ENCODE measurements at places on chromosomes 4 and X.

DNA sequence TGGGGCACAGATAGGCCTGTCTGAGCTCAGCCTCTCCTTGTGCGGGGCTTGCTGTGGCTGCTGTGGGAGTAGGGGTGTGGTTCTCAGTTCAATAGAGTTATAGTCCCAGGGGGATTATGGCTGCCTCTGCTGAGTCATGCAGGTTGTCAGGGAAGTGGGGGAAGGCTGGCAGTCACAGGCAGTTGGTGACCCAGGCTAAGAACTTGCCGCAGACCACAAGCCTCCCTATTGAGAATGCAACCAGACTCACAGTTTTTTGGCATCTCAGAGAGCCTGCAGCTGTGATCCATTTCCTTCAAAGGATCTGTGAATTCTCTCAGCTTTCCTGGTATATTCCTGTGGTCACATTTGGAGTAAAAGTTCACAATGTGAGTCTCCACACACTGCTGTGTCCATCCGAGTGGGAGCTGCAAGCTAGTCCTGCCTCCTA, 364.9 kb downstream of the ZNF674 start:
- H3K27me3 ChIP-seq = no peaks in the 10 kb centered on the region
- H3K4me1 ChIP-seq = no peaks in the 10 kb centered on the region
- DNase-seq = no peak
- no peak overlapping the region for H3K27ac ChIP-seq
- H3K4me3 ChIP-seq = no peak overlapping the region
- no peaks in the 10 kb centered on the region for H3K36me3 ChIP-seq

DNA sequence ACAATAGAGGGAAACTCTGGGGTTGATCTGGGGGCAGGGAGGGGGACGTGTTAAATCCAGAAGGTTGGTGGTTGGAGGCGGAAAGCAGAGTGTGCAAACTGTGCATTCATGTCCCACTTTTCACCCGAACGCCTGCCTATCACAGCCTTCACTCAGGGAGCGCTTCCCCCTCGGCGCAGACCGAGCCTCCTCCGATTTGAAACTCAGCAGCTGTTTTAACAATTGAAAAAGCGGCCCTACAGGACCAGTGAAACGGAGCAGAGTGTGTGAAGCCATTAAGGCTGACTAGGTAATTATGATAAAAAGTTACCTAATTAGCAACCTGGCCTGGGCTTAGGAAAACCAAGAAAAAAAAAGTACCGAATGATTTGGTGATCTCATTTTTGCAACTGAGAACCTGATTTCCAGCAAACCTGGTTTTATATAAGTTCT, 685 bp upstream of the NDNF start:
- no peaks in the 10 kb centered on the region for H3K36me3 ChIP-seq
- H3K4me3 ChIP-seq = no peak overlapping the region
- DNase-seq = no peak
- H3K27me3 ChIP-seq = peaks cover 59% of the 10 kb centered on the region
- H3K4me1 ChIP-seq = peaks cover 24% of the 10 kb centered on the region

DNA sequence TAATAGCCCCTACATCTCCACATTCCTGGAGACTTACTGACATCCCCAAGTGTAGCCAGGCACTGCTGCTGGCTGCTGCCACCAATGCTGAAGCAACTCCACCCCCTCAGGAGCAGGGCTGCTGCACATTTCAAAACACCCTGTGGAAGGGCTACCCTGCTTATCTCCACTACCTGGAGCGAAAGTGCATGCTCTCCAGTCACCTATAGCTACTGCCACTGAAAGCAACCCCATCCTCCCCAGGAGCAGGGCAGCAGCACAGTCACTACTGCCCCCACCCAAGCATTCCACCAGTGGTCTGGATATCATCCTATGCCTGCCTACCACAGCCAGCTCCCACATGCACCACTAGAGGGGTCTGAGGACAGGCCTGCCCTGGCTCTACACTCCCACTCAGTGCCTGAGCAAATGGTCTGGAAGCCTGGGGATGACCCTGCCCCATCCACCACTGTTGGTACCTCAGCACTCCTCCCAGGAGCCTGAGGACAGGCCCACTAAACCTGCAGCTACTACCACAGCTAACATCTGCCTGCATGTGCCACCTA, 55.3 kb downstream of the MANBA start:
- H3K36me3 ChIP-seq = peaks cover 63% of the 10 kb centered on the region
- H3K27me3 ChIP-seq = no peaks in the 10 kb centered on the region
- H3K27ac ChIP-seq = no peak overlapping the region
- no peak for DNase-seq

DNA sequence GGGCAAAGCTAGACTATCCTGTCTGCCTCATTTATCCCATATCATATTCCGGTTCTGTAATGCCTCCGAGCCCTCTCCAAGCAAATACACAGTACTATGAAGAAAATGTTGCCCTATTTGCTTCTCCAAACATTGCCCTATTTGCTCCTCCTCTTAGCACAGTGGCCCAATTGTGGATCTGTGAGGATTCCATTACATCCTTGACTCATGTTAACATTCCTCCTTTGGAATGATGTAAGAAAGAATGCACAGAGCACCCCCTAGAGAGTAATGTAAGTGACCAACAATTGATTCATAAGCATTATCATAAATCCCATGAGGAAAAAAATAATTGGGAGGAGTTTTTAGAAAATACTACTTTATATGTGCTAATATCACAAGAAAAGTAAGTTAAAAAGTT, 11.3 kb upstream of the BTC start:
- no peak for DNase-seq
- no peak overlapping the region for H3K27ac ChIP-seq
- peaks cover 20% of the 10 kb centered on the region for H3K27me3 ChIP-seq
- no peak overlapping the region for H3K4me3 ChIP-seq
- no peaks in the 10 kb centered on the region for H3K36me3 ChIP-seq
- no peaks in the 10 kb centered on the region for H3K4me1 ChIP-seq

- no peaks in the 10 kb centered on the region for H3K36me3 ChIP-seq
- H3K4me3 ChIP-seq = no peak overlapping the region
- H3K27ac ChIP-seq = no peak overlapping the region
- no peak for DNase-seq
- no peaks in the 10 kb centered on the region for H3K4me1 ChIP-seq
These were observed 73.2 kb upstream of the ANXA10 start for GRCh38 chr4:168019019-168019651.

- H3K36me3 ChIP-seq = no peaks in the 10 kb centered on the region
- peak overlapping the region; percentile 82 for H3K27ac ChIP-seq
- H3K27me3 ChIP-seq = no peaks in the 10 kb centered on the region
- DNase-seq = peak; percentile 16
- peak overlapping the region; percentile 54 for H3K4me3 ChIP-seq
- H3K4me1 ChIP-seq = peaks cover 40% of the 10 kb centered on the region
These were observed 53.9 kb upstream of the RPS6KA3 start for GRCh38 chrX:20320461-20321159.

DNA sequence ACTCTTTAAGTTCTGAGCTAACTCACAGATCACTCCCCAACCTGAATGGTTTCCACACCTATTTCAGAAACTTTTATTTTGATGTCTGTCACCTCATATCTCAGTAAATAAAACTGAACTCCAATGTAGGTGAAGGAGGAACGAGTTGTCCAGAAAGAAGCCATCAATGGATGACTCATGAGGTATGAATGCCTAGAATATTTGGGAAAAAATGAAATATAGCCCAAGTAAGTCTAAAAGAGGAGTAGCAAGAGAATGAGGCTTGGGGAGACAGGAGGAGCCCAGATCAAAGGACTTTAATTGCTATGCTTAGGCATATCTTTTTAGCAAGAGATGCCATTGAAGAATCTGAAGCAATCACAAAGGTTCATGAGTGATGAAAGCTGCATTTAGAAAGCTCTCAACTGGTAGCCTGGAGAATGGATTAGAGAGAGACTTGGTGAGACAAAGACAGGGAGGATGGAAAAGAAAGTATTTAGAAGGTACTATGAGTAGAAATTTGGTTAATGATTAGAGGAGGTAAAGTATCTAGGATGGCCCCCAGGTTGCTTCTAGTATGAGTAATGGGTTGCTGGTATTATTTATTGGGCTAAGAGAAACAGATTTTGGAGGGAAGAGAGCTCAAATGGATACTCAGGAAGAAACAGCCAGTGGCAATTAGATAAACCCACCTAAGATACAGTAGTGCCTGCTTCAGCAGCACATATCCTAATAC, 39.4 kb downstream of the NOCT start:
- H3K36me3 ChIP-seq = peaks cover 61% of the 10 kb centered on the region
- H3K27ac ChIP-seq = peak overlapping the region; percentile 5
- peaks cover 4% of the 10 kb centered on the region for H3K4me1 ChIP-seq
- DNase-seq = no peak

DNA sequence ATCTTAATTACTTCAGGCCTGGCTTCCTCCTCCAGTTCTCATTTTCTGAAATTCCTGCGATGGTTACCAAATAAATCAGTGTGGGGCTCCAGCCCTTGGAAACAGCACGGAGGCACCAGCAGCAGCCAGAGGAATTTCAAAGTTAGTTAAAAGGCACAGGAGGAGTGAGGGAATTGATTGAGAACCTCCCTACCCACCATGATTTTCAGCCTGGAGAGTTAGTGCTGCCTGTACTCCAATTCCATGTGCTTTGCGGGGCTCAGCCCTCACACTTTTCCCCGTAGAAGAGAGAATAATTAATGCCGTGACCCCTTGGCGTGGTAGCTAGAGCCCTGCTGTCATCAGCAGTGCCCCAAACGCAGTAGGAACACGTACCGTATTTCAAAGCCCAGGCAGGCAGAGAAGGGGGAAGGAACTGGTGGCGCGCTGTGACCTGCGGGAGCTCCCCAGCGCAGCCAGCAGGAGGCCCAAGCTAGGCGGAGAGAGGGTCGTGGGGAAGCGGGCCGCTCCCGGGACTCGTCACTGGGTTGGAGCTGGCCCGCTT, 84.0 kb upstream of the IGFBP7 start:
- no peak overlapping the region for H3K27ac ChIP-seq
- H3K4me1 ChIP-seq = no peaks in the 10 kb centered on the region
- peaks cover 13% of the 10 kb centered on the region for H3K27me3 ChIP-seq
- no peaks in the 10 kb centered on the region for H3K36me3 ChIP-seq
- H3K4me3 ChIP-seq = no peak overlapping the region

DNA sequence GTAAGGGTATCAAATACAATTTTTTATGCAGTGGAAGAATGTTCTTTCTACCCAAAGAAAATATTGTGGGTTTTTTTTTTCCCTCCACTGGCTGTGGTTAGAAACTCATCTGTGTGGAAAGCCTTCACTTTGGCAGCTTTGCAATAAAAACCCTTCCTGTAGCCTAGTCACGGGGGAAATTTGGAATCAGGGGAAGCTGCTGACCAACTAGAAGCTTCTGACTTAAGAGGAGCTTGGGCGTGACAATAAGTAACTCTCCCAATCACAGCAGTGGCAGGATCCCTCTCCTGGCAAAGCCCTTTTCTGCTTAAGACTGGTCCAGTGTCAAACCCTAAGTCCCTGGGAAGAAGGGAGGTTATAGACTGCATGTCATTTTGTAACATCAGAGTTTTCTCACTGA, 87.9 kb downstream of the LRRC66 start:
- H3K27ac ChIP-seq = no peak overlapping the region
- no peaks in the 10 kb centered on the region for H3K4me1 ChIP-seq
- no peak for DNase-seq
- H3K27me3 ChIP-seq = no peaks in the 10 kb centered on the region
- H3K36me3 ChIP-seq = no peaks in the 10 kb centered on the region

- H3K27ac ChIP-seq = no peak overlapping the region
- H3K36me3 ChIP-seq = no peaks in the 10 kb centered on the region
- H3K4me1 ChIP-seq = no peaks in the 10 kb centered on the region
- no peaks in the 10 kb centered on the region for H3K27me3 ChIP-seq
These were observed 45.8 kb downstream of the TACR3 start for GRCh38 chr4:103673983-103674382.

DNA sequence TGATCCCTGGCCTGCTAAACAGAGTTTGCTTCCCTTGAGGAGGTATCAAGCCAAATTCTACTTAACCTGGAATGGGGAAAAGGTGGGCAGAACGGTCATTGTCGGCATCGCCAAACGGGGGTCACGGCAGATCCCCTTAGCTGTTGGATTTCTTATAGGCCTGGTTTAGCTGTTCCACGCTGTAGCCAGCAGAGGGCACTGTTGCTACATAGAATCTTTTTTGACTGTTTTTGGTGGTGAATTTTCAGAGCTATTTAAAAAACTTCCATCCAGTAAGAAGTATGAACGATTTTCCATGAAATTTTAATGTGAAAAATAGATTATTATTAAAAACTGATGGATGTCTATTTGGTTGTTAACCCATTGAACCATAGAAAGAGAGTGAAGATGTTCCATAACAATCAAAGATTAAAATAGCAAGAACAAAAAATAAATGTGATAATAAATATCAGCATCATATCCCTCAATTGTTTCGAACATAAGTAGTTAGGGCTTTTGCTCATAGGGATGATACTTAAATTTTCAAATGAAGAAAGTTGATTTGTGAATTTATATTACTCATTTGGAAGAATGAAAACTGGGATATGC, 56.6 kb downstream of the LINC00632 start:
- no peaks in the 10 kb centered on the region for H3K36me3 ChIP-seq
- H3K4me3 ChIP-seq = no peak overlapping the region
- no peak for DNase-seq
- H3K27me3 ChIP-seq = peaks cover 7% of the 10 kb centered on the region
- peaks cover 3% of the 10 kb centered on the region for H3K4me1 ChIP-seq

DNA sequence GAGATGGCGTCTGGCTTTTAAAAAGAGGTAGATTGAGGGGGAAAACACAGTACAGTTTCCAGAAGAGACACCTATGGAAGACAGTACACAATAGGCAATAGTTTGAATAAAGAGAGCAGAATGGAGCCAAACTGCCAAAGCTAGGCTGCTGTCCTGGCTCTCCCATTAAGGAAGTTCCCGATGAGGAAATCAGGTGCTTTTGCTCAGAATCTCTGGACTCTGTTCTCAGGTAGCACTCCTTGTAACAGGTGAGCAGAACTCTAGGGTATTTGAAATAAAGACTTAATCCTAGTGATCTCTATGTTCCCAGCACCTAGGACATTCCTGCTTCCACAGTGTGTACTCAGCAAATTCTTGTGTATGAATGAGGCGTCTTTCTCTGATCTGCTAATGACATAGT, 1.6 kb downstream of the EGF start:
- H3K4me1 ChIP-seq = no peaks in the 10 kb centered on the region
- H3K36me3 ChIP-seq = no peaks in the 10 kb centered on the region
- peaks cover 13% of the 10 kb centered on the region for H3K27me3 ChIP-seq
- H3K4me3 ChIP-seq = no peak overlapping the region
- no peak for DNase-seq
- no peak overlapping the region for H3K27ac ChIP-seq

DNA sequence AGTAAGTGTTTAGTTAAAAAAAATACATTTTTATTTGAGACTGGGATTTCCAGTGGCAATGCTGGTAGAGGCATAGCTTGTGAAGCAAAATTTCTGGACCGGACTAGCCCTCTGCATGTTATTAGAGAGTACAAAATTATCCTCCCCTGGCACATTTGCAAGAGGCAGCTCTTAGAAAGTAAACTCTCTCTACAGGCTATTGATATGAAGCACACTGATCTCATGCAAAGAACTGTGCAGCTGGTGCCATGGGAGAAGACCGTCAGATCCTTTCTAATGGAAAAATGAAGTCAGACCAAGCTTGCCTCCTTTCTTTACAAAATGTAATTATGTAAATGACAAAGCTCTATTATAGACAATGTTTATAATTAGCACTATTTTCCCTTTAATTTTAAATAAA, 2717.2 kb downstream of the PCDH7 start:
- H3K27me3 ChIP-seq = no peaks in the 10 kb centered on the region
- no peak overlapping the region for H3K27ac ChIP-seq
- H3K4me1 ChIP-seq = no peaks in the 10 kb centered on the region
- H3K36me3 ChIP-seq = no peaks in the 10 kb centered on the region

GRCh38 chr4:144862210-144862609, 216.3 kb downstream of the HHIP start:
- H3K36me3 ChIP-seq = no peaks in the 10 kb centered on the region
- H3K4me3 ChIP-seq = no peak overlapping the region
- H3K27ac ChIP-seq = no peak overlapping the region
- no peaks in the 10 kb centered on the region for H3K27me3 ChIP-seq
- DNase-seq = no peak

All from activated B cell treated with CpG ODN at 0.5 μM for 24 hours (primary cell).